Muscle of back (tissue), 13 donors: ENCODE measurements at places on chromosomes 11 and 22. TPM values are rescaled to one million over a fixed set of nuclear protein-coding genes. Genes with fewer than 3 reads are reported as not detected.
A peak's percentile ranks its signal among the peaks of the same experiment; 100 is the strongest.

The CRYBB3 gene
- not detected for polyA plus RNA-seq

DNA sequence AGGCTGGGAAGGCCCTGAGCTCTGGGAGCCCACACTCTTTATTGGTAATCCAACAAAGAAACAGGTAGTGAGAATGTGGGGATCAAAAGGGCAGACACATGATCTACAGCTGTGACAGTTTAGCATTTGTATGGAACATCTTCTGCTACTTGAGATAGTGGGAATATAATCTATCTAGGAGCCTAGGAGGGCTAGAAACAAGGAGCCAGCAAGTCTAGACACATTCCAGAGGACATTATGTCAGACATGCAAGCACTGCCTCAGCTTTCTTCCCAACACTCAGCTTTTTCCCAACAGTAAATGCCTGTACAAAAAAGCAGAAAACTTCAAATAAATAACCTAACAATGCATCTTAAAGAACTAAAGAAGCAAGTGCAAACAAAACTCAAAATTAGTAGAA lies 1150.6 kb upstream of the RAG2 start:
- DNase-seq = no peak

- no peak for DNase-seq
Observed at GRCh38 chr11:126336138-126336541, 19.3 kb upstream of the ST3GAL4 start.

- peak; percentile 88 for DNase-seq
Observed at GRCh38 chr11:117072517-117073461, 25.4 kb downstream of the SIK3 start.

GRCh38 chr22:37818409-37819104 lies 4.6 kb upstream of the GALR3 start:
- DNase-seq = peak; percentile 80

The NCF4 gene
- 4.4 TPM for polyA plus RNA-seq

DNA sequence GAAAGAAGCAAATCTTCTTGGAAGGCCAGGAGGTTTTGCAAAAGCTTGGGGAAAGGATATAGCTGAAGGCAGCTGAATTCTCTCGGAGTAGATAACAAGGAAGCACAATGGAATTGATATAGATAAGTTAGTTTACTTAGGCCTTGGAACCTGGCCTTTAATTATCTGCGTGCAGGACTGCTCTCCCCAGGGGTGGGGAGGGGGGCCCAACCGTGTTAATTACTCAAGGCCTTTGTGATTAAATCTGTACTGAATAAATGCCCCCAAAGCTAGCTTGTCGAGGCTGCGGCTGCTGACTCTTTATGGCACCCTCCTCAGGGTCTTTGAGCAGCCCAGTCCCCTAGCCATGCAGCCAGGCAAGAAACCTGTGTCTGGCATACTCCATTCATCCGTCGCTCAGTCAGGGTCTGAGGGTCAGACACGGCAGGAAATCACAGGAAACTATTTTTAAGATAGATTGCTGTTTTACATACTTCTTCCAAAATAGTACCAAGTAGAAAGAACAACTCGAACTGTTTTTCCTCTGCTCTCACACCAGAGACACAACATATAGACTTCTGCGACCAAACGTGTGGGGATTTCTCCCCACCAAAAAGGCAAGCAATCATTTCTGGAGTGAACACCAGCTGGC lies 36.5 kb downstream of the MS4A2 start:
- DNase-seq = no peak

- no peak for DNase-seq
Observed at GRCh38 chr11:1783725-1784529, 20.2 kb upstream of the CTSD start.

- no peak for DNase-seq
Observed at GRCh38 chr11:12066799-12067508, 43.4 kb upstream of the MICAL2 start.

- no peak for DNase-seq
Observed at GRCh38 chr11:75342966-75343870, 8.2 kb downstream of the ARRB1 start.

DNA sequence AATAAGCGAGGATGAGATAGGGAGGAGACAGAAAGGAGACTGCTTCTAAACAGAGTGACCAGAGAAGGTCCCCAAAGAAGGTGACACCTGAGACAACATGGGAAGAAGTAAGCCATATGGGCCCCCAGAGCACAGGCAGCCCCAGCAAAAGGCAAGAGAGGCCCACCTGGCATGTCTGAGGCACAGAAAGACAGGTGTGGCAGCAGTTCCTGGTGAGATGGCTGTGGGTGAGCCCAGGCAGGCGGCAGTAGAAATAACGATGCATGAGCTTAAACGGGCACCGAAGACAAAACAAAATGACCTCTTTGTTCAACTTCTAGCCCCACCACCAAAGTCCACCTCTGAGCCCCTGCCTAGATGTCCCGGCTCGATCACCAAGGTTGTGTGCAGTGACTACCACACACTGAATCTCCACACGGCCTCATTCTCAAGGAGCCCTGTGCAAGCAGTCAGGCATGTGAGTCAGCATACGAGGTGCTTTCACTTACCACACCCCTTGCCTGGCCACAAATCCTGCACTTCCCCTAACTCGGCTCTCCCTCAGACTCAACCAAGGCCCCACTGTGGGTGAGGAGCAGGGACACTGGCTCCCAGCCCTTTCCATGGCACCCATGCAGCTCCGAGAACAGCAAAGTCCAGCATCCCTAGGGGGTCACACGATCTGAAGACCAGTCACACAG lies 77.6 kb downstream of the PACSIN2 start:
- no peak for DNase-seq

DNA sequence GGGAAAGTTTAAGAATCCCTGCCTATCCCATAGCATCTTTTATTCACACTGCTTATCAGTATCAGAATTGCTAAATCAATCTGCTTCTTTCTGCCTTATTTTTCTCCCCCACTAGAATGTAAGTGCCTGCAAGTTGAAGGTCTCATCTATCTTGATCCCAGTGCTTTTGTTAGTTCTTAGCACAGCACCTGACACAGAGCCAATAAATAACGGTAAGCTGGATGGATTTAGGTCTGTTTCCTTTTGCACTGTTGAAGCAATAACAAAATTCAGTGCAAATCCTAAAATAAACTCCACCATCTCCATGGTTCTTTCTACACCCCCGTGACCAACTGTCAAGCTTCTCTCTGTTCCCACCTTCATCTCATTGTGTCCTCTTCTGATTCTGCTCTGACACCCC lies 36.7 kb upstream of the CD44 start:
- DNase-seq = no peak

GRCh38 chr11:36030731-36031281 lies 86.9 kb downstream of the LDLRAD3 start:
- DNase-seq = peak; percentile 61

DNA sequence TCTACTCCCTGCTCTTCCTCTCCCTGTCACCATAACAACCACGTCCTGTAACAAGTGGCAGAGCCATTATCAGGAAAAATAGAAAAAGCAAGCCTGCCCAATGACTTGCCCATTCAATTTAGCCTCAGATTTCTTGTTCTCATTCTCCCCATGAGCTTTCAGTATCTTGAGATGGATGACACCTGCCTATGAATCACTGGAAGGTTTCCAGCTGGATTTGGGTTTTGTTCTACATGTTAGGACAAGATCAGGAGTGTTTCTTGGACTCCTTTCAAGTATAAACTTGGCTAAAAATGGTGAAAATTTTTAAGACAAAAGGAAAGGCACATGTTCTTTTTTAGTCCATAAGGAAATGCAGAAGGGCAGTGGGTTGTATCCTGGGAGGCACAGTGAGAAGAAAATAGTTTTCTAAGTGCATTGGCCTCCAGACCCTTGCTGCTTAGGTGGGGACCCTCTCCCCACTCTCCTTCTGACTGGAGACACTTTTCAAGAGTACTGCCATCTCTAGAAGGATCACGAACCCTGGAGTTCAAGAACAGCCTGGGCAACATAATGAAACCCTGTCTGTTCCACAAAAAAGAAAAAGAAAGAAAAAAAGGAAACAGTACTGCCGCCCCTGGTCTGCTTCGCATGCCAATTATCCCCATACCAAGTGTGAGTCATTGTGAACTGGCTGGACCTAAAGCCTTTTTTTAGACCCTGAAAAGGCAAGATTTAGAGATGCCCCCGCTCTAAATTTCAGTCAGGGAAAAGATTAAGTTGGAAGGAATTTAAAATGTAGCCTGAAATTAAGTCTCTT lies 51.0 kb downstream of the MTNR1B start:
- peak; percentile 16 for DNase-seq

- peak; percentile 38 for DNase-seq
Observed at GRCh38 chr11:91790346-91791170, 434.1 kb upstream of the FAT3 start.

The TMEM191C gene
- polyA plus RNA-seq = 0.27 TPM

GRCh38 chr11:37770145-37770544 lies 1172.1 kb upstream of the RAG2 start:
- no peak for DNase-seq

GRCh38 chr11:75555079-75555811 lies 6.8 kb upstream of the SERPINH1 start:
- DNase-seq = no peak

DNA sequence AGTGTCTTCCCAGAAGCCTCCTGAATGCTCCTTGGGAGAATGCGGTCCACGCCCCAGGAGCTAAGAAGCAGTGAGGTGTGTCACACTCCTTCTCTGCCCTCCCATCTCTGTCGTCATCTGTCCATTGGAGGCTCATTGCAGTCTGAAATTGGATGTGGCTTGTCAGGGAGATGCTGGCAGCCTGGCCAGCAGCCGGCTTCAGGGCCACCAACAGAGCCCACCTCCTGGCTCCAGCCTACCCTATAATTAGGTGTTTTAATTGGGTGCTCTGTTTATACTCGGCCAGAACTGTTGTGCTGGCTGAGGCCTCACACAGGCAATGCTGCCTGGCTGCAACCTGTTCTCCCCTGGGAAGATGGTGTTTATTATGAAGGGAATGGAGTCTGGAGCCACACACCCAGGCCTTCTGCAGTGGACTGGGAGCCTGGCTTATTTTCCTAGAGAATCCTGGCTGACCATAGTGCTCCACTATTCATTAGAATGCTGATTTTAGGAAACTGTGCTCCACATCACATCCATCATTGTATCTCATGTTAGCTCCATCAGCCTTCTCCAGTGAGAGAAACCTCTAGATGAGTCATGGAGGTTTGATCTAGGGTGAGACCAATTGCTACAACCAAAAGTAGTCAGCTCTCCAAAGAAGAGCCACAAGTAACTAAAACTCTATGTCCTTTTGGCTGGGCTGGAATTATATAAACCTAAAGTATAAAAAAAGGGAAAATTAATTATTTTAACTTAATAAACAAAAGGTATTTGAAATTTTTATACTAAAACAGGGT lies 86.8 kb upstream of the CRTAM start:
- no peak for DNase-seq

The GGT5 gene
- polyA plus RNA-seq = 14.8 TPM

GRCh38 chr11:67111261-67111660 lies 7.8 kb upstream of the KDM2A start:
- peak; percentile 62 for DNase-seq

DNA sequence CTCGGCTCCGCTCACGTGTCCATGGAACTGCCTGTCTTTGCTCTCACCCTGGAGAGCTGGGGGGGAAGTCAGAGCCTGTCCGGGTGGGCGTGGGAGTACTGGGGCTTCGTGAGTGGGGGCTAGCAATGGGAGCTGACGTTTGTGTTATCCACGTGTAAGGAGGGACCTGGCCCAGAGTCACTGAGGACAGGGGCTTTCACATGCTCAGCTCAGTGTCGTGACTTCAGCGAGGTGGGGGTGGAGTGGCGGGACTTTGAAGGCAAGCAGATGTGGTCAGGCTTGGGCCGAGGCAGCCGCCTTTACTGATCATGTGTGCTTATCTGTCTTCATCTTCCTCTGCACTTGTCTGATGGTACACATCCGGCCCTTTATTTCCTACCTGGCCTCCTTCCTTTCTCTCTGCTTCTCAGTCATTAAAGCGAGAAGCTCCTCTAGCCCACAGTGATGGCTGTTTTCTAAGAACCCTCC lies 113.1 kb upstream of the NNMT start:
- DNase-seq = peak; percentile 82

DNA sequence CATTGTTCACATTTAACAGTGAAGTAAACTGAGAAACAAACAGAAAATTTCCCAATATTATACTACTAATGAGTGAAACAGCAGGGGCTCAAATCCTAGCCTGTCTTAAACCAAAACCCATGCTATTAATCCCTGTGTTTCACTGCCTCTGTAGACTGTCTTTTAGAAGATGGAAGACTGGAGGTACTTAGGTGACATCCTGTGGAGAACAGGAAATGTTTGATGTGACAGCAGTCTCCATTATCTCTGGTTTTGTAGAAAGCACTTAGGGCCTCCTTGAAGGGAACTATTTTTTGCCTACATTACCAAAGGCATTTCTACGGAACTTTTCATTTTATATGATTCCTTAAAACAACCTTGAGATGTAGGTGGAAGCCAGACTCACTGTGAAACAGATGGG lies 288.1 kb upstream of the SORL1-AS1 start:
- DNase-seq = no peak

The BCO2 gene
- polyA plus RNA-seq = 4.5 TPM

DNA sequence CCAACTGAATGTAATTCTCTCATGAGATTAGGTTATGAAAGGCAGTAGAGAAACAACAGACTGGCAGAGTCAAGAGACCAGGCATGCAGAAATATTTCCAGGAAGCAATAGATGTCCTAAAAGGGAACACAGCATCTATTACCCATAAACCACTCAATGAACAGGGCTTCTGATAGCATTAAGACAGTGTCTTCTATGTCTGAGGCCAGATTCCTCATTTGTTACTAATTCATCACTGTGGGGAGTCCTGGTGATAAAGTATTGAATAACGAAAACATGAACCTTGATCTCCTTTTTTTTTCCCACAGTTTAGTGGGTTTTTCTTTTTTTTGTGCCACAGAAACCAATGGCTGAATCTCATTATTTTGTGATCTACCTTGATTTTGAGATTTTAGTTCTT lies 339.0 kb downstream of the METTL15 start:
- DNase-seq = no peak

The MRPL11 gene
- polyA plus RNA-seq = 46.0 TPM

- DNase-seq = no peak
Observed at GRCh38 chr11:19121646-19122045, 4.7 kb downstream of the ZDHHC13 start.
